ENCODE measurements at places on chromosomes 7 and 10. TPM values are rescaled to one million over a fixed set of nuclear protein-coding genes. Genes with fewer than 3 reads are reported as not detected.

Gene NXPH1
- total RNA-seq, result not detected

Gene CFAP43
- 1.7 TPM for total RNA-seq

Gene CDNF
- total RNA-seq, result not detected

Gene PTPRN2
- 0.72 TPM for total RNA-seq

Gene TMEM178B
- 2.2 TPM for total RNA-seq

Gene MYO3A
- 4.3 TPM for total RNA-seq

Gene LBX1
- 0.24 TPM for total RNA-seq

Gene TMEM229A
- total RNA-seq, result 0.48 TPM

Gene MSMB
- total RNA-seq, result not detected

Gene CHRM2
- 7.5 TPM for total RNA-seq

Gene EPHA1
- total RNA-seq, result 0.48 TPM

Gene C10orf71
- 3.6 TPM for total RNA-seq

Gene OR13A1
- 0.72 TPM for total RNA-seq

Gene ANKRD2
- total RNA-seq, result not detected

Gene MGAM2
- 2.9 TPM for total RNA-seq

Gene LEP
- total RNA-seq, result 2.2 TPM

Gene DEPP1
- 11.6 TPM for total RNA-seq

Gene SLC25A13
- total RNA-seq, result 30.3 TPM

Gene TUBB8
- total RNA-seq, result 0.24 TPM

Gene ECD
- 26.5 TPM for total RNA-seq

Gene GSDME
- 31.8 TPM for total RNA-seq

Gene TMEM270
- total RNA-seq, result not detected

Gene TUBGCP2
- 34.2 TPM for total RNA-seq

Measured in umbilical cord (tissue), 2 donors.